Muscle of leg (tissue), 16 donors: ENCODE measurements at places on chromosomes 12 and 14.
A peak's percentile ranks its signal among the peaks of the same experiment; 100 is the strongest.

- peak; percentile 58 for DNase-seq
Measured at GRCh38 chr14:23430723-23431085, 4.8 kb downstream of the MYH7 start.

DNA sequence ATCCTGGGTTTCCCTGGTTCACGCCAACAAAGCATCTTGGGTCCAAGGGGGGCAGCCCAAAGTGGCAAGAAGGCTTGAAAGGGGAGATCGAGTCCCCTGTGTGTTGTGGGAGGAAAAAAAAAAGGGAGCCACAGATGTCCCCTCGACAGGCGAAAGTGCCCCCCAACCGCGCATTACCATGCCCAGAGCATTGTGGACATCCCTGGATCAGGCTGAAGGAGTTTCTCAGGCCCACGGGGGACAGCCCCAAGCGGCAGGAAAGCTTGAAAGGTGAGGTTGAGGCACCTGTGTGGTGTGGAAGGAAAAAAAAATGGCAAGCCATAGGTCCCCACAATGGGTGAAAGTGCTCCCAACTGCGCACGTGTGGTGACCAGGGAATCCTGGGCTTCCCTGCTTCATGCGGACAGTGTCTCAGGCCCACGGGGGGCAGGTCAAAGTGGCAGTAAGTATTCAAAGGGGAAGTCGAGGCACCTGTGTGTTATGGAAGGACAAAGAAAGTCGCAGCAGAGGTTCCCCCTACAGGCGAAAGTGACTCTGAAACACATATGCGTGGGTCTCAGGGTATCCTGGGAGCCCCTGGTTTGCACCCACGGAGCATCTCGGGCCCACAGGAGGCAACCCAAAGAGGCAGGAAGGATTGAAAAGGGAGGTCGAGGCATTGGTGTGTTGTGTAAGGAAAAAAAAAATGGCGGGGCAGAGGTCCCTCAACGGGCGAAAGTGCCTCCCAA lies 580.1 kb downstream of the ALG10 start:
- no peak for DNase-seq

- peak; percentile 61 for DNase-seq
Measured at GRCh38 chr12:19757317-19757877, 318.1 kb downstream of the AEBP2 start.

- DNase-seq = no peak
Measured at GRCh38 chr14:96461950-96462798, 40.0 kb upstream of the PAPOLA start.

- DNase-seq = peak; percentile 88
Measured at GRCh38 chr14:22598099-22598895, at the start of gene ABHD4. Gene ABHD4 (plus strand): TSS chr14:22598300. CDS start chr14:22598307, 7 bp downstream.
